ENCODE measurements at places on chromosomes 16 and 17.

GRCh38 chr17:3916825-3917224 lies 560 bp upstream of the P2RX1 start:
- no peak for DNase-seq

DNA sequence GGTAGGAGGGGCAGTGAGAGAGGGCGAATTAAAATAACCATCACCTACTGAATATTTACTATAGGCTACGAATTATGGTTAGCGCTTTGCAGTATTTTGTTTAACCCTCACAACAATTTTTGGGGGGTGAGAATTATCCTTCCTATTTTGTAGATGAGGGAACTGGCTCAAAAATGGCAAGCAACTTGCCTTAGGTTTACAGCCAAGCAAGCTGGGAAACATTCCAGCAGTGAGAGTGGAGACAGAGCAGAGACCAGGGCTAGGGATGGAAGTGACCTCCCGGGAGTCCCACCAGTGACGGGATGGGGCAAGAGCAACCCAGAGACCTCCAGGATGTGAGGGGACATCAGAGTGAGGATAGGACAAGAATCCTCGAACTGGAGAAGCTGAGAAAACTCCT lies 352 bp upstream of the VMO1 start:
- DNase-seq, result no peak

- DNase-seq, result no peak
These were observed 59.8 kb downstream of the TUBD1 start for GRCh38 chr17:59832883-59833379.

- peak; percentile 68 for DNase-seq
These were observed 88.5 kb downstream of the ANKRD11 start for GRCh38 chr16:89401641-89402445.

DNA sequence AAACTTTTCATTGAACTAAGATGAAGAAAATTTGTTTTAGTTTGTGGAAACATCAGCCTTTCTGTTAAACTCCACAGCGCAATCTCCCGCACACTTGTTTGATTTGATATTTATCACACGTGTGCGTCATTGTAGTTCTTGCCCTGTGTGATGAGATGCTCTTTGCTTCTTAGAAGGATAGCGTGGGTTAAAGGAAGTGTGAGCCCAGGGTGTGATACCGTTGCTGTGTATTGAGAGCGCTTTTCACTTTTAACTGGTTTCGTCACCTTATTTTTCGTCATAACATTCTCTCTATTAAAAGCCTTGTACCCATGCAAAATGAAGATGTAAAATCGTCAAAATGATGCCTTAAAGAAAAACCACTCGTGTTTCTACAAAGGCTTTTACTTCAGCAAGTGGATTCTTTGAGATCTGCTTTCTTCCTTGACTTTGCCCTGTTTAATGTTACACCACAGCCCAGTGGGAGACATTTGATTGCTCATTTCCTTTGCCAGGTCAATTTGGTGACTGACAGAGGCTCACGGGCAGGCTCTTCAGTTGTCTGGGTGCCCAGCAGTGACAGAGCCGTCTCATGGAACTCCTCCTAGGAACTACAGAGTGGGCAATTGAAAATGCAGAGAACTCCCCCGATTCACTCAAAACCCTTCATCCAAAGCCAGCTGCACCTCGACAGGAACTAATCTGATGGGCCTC lies 61.1 kb downstream of the RPA1 start:
- DNase-seq, result no peak

DNA sequence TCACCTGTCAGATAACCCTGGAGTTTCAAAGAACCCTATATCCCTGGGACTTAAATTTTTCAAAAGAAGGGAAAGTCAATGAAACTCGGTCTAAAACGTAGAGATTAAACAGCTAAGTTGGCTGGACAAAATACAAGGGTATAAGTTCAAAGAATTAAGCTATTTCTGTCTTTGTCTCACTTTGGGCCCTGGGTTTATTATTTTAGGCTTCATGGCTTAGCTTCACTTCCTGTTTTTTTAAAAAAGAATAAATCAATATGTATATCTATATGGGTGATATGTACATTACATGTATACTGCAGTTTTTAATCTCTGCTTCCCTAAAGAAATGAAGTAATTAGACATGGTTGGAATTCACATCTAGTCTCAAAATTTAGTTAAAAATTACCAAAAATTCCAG lies 132.3 kb downstream of the TRIM37 start:
- no peak for DNase-seq

- DNase-seq, result no peak
These were observed 29.3 kb upstream of the JPH3 start for GRCh38 chr16:87572959-87573358.

DNA sequence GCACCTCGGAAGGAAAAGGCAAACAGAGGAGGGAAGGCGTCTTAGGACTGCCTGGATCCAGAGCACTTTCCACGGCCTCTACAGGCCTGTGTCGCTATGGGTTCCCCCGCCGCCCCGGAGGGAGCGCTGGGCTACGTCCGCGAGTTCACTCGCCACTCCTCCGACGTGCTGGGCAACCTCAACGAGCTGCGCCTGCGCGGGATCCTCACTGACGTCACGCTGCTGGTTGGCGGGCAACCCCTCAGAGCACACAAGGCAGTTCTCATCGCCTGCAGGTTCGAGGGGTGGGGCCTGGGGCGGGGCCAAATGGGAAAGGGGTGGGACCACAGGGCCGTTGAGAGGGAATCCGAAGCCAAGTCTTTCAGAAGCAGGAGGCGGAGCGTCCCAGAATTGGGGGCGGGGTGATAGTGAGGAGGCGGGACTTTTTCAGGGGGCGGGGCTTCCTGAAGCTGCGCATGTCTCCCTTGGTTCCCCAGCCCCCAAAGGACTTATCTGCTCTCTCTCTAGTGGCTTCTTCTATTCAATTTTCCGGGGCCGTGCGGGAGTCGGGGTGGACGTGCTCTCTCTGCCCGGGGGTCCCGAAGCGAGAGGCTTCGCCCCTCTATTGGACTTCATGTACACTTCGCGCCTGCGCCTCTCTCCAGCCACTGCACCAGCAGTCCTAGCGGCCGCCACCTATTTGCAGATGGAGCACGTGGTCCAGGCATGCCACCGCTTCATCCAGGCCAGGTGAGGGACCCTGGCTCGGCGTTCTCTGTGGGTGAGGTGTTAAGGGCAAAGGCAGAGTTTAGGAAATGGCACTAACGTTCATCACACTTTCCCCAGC lies 939 bp downstream of the BCL6B start:
- peak; percentile 83 for DNase-seq

- no peak for DNase-seq
These were observed 656.4 kb upstream of the CDH8 start for GRCh38 chr16:62692685-62693084.

DNA sequence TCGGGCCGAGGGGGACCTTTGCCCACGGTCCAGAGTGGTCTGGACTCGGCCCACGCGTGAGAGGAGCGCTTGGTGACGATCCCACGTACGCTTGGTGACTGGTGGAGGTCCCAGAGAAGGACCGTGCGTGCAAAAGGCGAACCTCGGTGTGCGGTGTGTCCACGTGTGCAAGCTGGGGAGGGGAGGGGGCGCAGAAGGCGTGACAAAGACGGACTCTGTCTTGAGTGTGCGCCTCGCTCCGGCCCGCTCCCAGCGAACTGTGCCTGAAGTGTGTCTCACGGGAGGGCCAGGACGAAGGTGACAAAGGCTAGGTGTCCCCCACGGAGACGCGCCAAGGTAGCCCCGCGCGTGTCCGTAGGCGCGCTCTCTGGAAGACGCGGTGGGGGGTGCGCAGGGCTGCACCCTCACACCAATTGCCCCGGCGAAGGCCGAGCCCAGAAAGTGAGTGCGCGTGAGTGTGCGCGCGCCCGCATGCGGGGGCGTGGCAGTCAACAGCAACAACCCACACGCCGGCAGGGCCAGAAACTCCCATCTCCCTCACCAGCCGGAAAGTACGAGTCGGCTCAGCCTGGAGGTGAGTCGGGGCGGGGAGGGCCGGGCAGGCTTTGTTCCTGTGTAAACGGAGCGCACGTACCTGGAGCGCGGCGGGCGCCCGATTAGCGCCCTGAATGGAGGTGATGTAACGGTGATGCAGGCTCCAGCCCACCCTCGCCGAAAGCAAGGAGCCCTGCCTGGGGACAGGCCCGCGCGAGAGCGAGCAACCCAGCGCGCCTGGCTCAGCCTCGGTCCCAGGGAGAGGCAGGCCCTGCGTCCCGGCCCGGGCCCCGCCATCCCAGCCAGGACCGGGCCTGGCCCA lies at the start of gene GPRC5C:
GPRC5C (plus strand) TSS at position 521 of the 856 bp plus-strand sequence. CDS start 7,689 bp downstream, outside the sequence.
- DNase-seq, result peak; percentile 41

- no peak for DNase-seq
These were observed 677 bp upstream of the RANGRF start for GRCh38 chr17:8287651-8288335.
